ENCODE measurements at places on chromosomes 12 and 14.

- H3K27me3 ChIP-seq = no peaks in the 10 kb centered on the region
- peaks cover 56% of the 10 kb centered on the region for H3K4me1 ChIP-seq
- H3K27ac ChIP-seq = peak overlapping the region; percentile 75
- peak overlapping the region; percentile 100 for H3K4me3 ChIP-seq
- H3K36me3 ChIP-seq = peaks cover 15% of the 10 kb centered on the region
- peak; percentile 16 for DNase-seq
These were observed 1.8 kb downstream of the SART3 start for GRCh38 chr12:108559007-108559655.

GRCh38 chr12:27794818-27795584, 15.0 kb upstream of the MANSC4 start:
- H3K4me3 ChIP-seq = no peak overlapping the region
- no peak for DNase-seq
- H3K27me3 ChIP-seq = no peaks in the 10 kb centered on the region
- peaks cover 14% of the 10 kb centered on the region for H3K4me1 ChIP-seq
- peak overlapping the region; percentile 28 for H3K27ac ChIP-seq
- peaks cover 33% of the 10 kb centered on the region for H3K36me3 ChIP-seq

DNA sequence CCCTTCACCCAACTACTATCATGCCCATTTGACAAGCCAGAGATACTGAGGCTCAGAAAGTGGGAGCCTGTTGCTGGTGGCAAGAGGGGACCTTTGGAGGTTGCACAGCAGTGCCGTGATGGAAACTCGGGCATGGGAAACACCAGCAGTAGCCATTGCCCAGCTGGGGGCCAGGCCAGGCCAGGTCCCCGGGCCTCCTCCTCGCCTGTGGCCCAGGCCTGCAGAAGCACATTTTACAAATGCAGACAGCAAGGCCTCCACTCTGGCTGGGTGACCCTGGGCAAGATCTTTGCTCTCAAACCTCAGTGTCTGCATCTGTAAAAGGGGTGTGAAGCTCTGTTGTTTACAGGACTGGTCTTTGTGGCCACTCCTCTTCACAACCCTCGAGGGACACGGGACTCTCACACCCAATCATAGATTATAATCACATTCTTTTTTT, 4.5 kb upstream of the SH2B3 start:
- peaks cover 3% of the 10 kb centered on the region for H3K36me3 ChIP-seq
- no peak for DNase-seq
- H3K27ac ChIP-seq = no peak overlapping the region
- peaks cover 60% of the 10 kb centered on the region for H3K4me1 ChIP-seq
- H3K4me3 ChIP-seq = no peak overlapping the region

DNA sequence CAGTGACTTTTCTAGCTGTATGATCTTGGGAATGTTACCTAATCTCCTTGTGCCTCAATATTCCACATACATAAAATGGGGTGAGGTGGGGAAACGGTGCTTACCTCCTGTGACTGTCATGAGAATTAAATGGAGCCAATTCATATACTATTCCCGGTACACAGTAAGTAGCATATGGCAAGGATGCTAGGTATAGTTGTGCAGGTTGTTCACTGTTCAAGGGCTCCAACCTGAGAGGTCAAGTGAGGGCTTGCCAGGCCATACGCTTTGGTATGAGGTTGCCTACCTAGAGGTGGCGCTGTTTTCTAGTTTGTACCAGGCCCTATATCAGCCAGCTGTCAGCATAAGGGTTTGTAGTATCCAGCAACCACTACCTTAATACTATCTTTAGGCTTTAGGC, 3.6 kb upstream of the BATF start:
- no peak overlapping the region for H3K4me3 ChIP-seq
- DNase-seq = peak; percentile 79
- no peak overlapping the region for H3K27ac ChIP-seq
- peaks cover 56% of the 10 kb centered on the region for H3K4me1 ChIP-seq
- no peaks in the 10 kb centered on the region for H3K27me3 ChIP-seq
